ENCODE measurements at places on chromosomes 4 and X. TPM values are rescaled to one million over a fixed set of nuclear protein-coding genes. Genes with fewer than 3 reads are reported as not detected.

DNA sequence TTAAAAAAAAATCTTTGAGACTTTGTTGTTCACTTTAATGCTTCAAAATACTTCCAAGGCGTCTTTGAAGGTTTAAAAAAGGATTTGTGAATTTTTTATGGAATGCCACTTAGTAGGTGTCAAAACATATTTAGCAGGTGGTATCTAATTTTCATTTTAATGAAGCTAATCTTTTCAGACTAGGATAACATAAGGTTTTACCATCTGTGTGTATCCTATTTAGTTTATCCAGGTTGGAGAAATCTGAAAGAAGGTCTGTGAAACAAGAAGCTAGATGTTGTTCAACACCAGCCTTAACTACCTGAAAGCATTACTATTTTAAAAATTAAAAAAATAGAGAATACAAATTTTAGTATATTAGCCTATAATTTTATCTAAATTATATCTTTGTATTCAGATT is 193.4 kb downstream of the GRID2 start:
- no peaks in the 10 kb centered on the region for H3K36me3 ChIP-seq
- no peak overlapping the region for H3K4me3 ChIP-seq
- H3K4me1 ChIP-seq: no peaks in the 10 kb centered on the region
- H3K27ac ChIP-seq: no peak overlapping the region

Gene AR
- 1.3 TPM for total RNA-seq

DNA sequence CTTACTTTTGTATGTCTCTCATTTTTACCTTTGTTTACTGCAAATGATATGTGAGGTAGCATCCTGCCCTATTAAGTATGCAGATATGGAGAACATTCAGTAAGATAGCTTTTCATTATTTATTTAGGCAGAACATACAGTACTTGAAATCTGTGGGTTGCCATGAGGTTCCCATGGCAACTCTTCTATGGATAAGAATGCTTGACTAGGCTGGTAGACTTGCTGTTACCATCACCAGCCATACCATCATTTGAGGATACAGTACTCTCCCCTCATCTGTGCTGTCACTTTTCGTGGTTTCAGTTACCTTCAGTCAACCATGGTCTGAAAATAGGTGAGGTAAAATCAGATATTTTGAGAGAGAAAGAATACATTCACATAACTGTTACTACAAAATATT is 56.7 kb downstream of the NAF1 start:
- no peaks in the 10 kb centered on the region for H3K27me3 ChIP-seq
- no peak overlapping the region for H3K27ac ChIP-seq
- no peaks in the 10 kb centered on the region for H3K36me3 ChIP-seq
- H3K4me1 ChIP-seq: no peaks in the 10 kb centered on the region

DNA sequence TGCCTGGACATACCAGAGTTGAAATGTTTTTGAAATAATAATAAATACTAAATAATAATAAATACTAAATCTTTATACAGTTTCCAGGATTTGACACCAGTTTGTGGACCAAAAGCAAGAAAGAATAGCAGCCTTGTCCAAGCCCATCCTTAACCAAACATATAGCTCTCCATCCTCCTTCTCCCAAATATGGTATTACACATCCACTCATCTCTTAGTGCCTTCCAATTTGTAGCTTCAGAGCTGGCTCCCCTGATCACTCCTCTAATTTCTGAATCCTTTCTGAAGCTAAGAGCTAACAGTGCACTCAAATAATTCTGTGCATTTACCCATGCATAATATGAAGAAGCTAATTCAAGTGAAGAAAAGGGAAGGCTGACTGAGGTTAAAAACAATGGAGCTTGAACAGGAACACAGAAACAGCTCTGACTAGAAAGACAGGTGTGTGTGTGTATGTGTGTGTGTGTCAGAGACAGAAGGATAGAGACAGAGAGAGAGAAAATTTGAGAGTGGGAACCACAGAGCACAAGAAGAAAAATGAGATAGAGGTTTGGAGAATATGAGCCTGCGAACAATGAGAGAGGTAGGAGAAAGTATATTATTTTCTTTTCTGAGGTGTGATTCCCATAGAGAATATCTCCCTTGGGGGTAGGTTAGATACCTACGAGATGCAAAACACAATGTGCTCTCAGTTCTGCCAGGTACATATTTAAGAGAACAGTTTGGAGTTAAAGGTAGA is 123.5 kb downstream of the CAMK2D start:
- no peaks in the 10 kb centered on the region for H3K27me3 ChIP-seq
- no peak overlapping the region for H3K4me3 ChIP-seq
- H3K4me1 ChIP-seq: peaks cover 3% of the 10 kb centered on the region

Gene CT83
- not detected for total RNA-seq

Gene CXCL5
- total RNA-seq: not detected

GRCh38 chr4:41207291-41207831 is 7.0 kb downstream of the APBB2 start:
- no peaks in the 10 kb centered on the region for H3K27me3 ChIP-seq
- no peaks in the 10 kb centered on the region for H3K36me3 ChIP-seq
- H3K27ac ChIP-seq: no peak overlapping the region
- no peak for DNase-seq

- H3K36me3 ChIP-seq: no peaks in the 10 kb centered on the region
- DNase-seq: no peak
- no peak overlapping the region for H3K27ac ChIP-seq
Observed at GRCh38 chrX:43835559-43835958, 46.7 kb downstream of the MAOB start.

- H3K36me3 ChIP-seq: no peaks in the 10 kb centered on the region
- H3K27me3 ChIP-seq: no peaks in the 10 kb centered on the region
- H3K27ac ChIP-seq: no peak overlapping the region
- no peak for DNase-seq
- peaks cover 11% of the 10 kb centered on the region for H3K4me1 ChIP-seq
Observed at GRCh38 chrX:153602601-153603000, 3.7 kb upstream of the CCNQ start.

DNA sequence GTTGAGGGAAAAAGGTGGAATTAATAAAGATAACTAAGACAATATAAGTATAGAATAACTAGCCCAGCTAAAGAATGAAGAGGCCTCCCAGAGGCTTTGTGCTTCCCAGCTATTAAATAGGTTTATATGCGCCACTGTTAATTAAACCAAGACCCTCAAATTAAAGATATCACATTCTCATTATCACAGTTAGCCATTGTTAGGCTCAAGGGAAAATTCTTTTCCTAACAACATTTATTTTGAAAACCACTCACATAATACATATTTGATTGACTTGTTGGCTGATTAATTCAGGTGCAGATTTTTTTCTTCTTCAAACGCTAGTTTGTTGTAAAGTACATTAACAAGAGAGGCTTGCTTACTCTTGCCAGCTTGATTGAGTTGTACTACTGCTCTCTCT is 216.8 kb upstream of the TRAM1L1 start:
- no peaks in the 10 kb centered on the region for H3K27me3 ChIP-seq
- H3K27ac ChIP-seq: no peak overlapping the region
- H3K4me3 ChIP-seq: no peak overlapping the region
- no peaks in the 10 kb centered on the region for H3K4me1 ChIP-seq
- no peak for DNase-seq
- no peaks in the 10 kb centered on the region for H3K36me3 ChIP-seq

- no peak overlapping the region for H3K27ac ChIP-seq
- H3K27me3 ChIP-seq: no peaks in the 10 kb centered on the region
- H3K4me1 ChIP-seq: no peaks in the 10 kb centered on the region
Observed at GRCh38 chr4:142475663-142476062, 370.4 kb downstream of the INPP4B start.

Gene PABPC4L
- 0.95 TPM for total RNA-seq

DNA sequence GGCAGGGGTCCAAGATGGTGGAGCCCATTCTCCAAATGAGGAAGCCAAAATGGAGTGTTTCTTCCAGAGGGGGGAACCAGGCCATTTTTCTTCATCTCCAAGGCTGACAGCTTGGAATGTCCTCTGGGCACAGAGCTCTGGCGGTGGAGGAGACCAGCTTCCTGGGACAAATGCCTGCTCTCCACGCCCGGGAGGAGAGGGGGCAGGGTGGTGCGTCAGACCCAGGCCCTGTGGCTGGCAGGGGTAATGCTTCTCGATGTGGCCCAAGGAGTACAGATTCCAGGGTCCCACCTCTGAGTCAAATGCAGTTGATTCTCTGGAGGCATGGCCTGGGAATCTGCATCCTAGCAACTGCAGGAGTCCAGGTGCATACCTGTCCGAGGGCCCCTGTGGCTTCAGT is 44.6 kb upstream of the ADRA2C start:
- peaks cover 2% of the 10 kb centered on the region for H3K27me3 ChIP-seq
- H3K4me1 ChIP-seq: peaks cover 11% of the 10 kb centered on the region
- no peak overlapping the region for H3K27ac ChIP-seq
- H3K4me3 ChIP-seq: no peak overlapping the region

DNA sequence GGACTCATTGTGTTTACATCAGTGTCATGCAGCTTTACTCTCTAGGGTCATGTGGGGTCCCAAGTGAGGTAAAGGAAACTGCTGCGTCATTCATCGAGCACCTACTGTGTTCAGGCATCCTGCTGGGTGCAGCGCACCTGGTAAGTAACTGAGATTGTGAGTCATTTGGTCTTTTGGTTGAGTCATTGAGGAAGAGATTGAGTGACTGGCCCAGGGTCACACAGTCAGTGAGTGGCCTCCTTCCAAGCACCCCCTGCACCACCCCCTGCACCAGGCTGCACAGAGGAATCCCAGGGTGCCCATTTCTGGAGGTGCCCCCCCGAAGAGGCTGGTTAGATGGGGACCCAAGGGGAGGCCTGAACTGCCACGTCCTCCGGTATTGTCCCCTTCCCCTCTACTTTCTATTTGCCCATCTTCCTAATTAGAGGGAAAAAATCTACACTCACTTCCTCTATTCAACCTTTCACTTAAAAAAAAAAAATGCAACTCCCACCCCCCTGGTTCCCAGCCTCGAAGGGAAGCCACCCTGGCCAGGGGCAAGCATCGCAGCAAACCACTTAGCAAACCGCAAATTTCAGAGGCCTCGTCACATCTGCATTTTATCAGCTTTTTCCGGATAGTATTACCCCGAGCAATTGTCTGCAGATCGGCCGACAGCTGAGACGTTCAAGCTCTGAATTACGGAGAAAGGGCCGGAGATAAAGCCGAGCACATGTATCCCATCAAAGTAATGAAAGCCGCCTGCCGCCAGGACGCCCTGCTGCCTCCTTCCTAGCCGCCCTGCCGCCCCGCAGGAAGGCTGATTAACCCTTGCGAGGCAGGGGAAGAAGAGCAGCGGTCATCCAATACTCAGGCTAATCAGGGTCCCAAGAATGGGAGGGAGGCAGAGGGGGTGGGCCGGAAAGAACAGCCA is 96.3 kb upstream of the MSX1 start:
- H3K4me3 ChIP-seq: no peak overlapping the region
- no peaks in the 10 kb centered on the region for H3K4me1 ChIP-seq
- H3K27ac ChIP-seq: no peak overlapping the region
- H3K27me3 ChIP-seq: no peaks in the 10 kb centered on the region

DNA sequence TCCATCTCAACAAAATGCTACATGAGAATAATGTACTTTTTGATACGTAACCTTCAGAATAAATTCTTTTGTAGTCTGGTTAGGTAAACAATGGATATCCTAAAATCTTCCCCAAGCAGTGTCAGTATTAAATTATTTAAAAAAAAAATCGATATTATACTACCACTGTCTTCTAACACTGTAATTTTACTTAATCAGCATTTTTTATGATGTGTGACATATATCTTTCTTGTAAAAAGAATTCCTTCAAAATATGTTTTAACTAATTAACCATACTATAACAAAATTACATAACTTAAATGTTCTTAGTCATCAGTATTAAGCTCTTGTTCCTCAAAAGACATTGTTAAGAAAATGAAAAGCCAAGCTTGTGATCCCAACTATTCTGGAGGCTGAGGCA is 12.5 kb downstream of the OTUD4 start:
- no peak overlapping the region for H3K4me3 ChIP-seq
- no peak for DNase-seq
- no peaks in the 10 kb centered on the region for H3K4me1 ChIP-seq
- H3K27ac ChIP-seq: no peak overlapping the region

Gene POU3F4
- not detected for total RNA-seq

DNA sequence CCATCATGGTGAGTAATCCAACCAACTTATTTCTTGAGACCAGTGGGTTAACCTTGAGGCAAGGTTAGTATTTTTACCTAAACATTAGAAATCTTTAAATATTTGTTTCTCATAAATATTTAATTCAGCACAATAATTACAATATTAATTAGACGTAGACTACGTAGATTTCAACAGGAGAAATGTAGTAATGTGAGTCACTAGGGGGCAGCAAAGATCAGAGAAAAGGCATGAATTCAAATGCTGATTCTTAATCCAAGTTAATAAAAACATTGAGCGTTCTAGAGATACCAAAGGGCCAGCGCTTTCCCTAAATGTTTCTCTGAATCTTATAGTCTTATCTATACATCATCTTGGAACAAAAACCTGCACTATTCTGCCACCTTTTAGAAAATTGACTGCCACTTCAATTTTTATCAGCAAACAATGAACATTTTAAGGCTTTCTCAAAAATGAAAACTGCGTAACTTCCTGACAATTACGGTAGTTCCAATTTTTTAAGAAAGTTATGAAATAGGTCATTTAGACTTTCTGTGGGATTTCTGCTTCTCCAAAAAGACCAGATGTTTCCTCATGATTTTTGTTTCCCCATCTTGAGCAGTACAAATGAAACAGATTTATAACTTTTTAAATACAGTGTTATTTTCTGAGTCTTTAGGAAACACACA is 180.7 kb downstream of the GASK1B start:
- no peak for DNase-seq
- peak overlapping the region; percentile 75 for H3K27ac ChIP-seq
- no peaks in the 10 kb centered on the region for H3K36me3 ChIP-seq
- peak overlapping the region; percentile 32 for H3K4me3 ChIP-seq
- no peaks in the 10 kb centered on the region for H3K27me3 ChIP-seq
- H3K4me1 ChIP-seq: no peaks in the 10 kb centered on the region

DNA sequence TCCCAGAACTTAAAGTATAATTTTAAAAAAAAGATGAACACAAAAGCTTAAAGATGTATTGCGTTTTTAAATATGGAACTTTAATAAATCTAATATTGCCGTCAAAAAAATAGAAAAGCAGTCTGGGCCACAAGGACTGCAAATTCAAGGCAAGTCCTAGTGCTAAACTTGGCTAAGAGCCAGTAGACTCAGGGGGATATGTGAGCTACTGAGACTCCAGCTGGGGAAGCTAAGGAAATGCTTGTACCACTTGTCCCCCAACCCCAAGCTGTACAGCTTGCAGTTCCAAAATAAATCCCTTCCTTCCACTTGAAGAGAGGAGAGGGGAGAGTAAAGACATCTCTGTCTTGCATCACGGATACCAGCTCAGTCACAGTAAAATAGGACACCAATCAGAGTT is 290.8 kb upstream of the FGF13 start:
- no peaks in the 10 kb centered on the region for H3K36me3 ChIP-seq
- H3K4me3 ChIP-seq: no peak overlapping the region
- no peak overlapping the region for H3K27ac ChIP-seq
- no peak for DNase-seq

- no peaks in the 10 kb centered on the region for H3K27me3 ChIP-seq
- H3K27ac ChIP-seq: no peak overlapping the region
- no peaks in the 10 kb centered on the region for H3K4me1 ChIP-seq
- DNase-seq: no peak
Observed at GRCh38 chr4:89242864-89243732, 64.5 kb downstream of the GPRIN3 start.

Measured in esophagus squamous epithelium (tissue), 5 donors.